Iris pigment epithelial cell (primary cell): ENCODE measurements at places on chromosomes 7 and 10.

DNA sequence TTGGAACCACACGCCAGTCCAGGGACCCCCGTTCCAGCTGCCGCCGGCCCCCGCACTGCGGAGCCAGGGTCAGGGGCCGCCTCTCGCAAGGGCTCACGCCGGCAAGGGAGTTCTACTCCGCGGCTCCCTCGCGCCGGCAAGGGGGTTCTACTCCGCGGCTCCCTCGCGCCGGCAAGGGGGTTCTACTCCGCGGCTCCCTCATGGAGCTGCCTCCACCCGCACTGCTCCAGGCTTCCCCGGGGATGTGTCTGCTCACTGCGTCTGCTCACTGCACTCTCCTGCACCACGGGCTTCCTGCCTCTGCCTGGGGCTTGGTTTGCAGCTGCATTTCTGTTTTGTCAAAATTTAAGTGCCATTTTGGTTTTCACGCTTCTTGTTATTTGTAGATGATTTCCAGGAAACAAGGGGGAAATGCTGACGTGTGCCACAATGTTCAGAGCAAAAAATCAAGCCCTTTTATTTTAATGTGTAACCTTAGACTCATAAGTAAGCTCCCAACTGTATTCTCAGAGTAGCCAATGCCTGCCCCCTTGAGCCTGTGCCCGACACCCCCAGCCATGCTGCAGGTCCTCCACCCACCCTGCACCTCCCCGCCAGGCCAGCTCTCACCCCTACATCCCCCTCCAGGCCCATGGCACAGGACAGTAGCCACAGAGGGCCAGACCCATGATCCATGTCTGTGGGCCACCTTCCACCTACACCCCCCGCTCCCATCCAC lies 246.2 kb downstream of the MAD1L1 start:
- DNase-seq = no peak

GRCh38 chr7:75809396-75809795 lies 4.2 kb downstream of the CCL24 start:
- DNase-seq = peak; percentile 8

DNA sequence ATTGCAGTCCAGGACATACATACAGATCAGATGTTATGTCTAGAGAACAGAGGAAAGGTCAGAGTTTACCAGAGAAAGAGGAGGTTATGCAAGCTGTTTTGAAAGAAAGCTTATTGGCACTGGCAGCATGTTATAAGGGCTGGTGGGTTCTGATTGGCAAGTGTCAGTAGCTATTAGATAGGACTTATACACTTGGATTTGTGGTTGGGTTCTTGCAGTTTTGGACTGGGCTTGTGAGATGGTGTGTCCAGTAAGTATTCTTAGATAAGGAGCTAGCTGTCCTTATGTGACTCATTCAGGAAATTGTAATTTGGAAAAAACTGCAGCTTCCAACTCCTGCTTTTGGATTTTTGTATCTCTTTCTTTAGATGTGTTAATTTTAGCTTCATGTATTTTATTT lies 130.7 kb upstream of the NAMPT start:
- DNase-seq = peak; percentile 65

DNA sequence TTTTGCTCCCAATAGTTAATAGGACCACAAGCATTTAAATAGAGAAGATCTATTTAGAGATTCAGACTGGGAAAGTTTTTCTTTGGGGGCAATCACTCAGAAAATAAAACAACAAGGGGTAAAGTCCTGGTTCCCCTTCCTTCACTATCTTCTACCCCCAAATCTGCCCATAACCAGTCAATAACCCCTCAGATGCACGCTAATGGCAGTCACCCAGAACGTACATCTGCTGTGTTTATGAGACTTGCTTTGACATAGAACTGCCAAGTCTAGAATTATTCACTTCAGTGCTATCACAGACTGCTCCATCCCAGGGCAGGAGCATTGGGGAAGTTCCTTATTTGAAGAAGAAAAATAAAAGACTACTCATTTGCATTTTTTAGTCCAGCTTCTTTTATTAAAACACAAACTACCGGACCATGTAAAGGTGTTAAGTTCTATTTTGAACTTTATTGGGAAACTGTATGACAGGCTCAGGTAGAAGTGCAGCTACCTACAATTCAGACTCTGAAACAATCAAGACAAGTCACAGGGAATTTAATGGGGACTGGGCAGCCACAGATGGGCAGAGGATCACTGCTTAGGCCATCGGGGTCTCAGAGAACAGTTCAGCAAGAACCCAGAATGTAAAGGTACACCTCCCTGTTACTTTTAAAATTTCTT lies 38.4 kb downstream of the ANK3 start:
- DNase-seq = no peak

DNA sequence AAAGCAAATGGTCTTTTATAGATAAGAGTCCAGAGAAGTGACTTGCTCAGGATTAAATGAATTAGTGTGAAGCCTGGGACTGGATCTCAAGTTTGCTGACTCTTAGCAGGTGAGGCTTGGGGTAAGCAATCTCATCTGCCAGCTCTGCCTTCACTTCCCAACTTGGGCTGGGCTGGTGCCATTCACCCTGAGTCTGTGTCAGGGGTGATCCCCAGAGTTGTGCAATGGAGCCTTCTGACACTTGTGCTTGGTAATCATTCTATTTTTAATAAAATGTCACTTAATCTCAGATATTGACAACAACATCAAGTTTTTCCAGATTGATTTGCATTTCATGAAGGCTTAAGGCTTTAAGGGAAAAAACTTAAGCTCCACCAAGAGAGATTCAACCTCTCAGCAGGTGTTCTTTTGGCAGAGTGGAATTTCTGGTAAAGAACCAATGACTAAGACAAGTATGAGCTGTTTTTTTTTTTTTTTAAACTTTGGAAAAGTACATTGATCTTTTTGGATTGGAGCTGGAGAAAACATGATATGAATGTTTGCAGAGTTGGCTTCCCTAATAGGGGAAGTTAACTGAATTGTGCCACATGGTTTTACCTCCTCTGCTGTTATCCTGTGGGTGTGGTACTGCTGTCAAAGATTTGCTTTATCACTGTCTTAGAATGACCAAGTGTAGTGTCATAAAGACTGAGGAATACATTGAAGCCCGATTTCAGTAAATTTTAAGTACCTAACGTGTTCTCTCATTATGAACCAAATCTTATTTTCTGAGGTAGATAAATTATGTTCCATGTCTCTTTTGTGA lies 48.6 kb upstream of the GPR37 start:
- no peak for DNase-seq

DNA sequence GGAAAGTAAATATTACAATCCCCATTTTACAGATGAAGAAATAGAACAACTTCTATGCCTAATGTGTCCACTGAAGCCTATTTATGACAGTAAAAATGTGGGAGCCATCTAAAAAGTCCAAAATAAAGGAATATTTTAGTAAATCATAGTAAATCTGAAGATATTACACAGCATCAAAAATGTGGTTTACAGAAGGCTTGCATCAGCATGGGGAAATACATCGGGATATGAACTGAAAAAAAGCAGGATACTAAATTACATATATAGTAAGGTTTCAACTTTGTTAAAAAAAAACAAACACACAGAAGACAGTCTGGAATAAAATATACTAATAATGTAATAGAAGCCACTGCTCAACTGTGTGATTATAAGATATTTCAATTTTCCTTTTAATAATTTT lies 20.8 kb downstream of the CPA1 start:
- DNase-seq = no peak

- peak; percentile 27 for DNase-seq
These were observed 64.9 kb downstream of the PPP1R9A start for GRCh38 chr7:94972296-94972695.

DNA sequence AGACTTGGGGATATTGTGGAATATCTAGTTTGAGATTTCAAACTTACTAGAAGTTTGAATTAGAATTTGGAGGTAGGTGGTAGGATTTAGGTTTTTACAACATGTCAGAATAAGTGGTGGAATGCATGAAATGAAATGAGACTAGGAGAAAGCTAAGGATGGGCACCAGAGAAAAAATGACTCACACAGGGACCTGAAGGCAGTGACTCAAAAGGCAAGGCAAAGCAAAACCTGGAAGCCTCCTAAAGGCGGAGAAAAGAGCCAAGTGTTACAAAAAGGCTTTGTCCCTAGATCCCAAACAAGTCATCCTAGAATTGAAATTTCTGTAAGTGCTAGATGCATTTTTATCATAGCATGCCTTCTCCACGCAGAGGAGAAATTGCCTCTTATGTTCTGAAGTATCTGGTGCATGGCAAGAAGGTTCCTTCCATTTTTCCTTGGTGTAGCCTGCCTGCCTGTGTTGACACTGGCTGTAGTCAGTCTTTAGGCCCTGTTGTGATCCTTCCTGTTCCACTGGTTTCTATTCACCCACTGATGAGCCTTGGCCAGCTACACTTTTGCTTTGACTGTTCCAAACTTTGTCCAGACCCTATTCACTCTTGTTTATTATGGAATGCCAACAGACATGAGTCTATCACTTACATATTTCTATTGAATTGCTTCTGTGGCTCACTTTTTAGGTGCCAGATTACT lies 109.3 kb downstream of the ETV1 start:
- DNase-seq = peak; percentile 60

DNA sequence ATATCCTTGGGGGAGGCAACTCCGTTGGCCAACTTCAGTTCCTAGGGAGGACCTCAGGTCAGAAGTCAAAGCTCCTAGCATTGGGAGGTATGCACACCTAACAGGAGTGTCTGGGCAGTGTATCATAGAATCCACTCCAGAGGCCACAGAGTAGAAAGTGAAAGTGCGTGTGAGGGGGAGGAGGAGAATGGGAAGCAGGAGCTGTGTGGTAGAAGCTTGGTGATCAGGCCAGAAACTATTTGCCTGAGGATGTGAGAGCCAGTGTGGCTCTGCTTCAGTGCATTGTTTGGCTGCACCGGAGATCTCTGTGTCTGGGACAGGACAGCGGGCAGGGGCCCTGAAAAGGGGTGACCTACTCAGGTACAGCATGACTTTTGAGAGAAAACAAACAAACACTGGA lies 557.4 kb upstream of the VSTM2A start:
- no peak for DNase-seq

- peak; percentile 61 for DNase-seq
These were observed 89.5 kb downstream of the HECW1 start for GRCh38 chr7:43201912-43202311.
